Stimulated activated CD4-positive, alpha-beta T cell treated with anti-CD3 and anti-CD28 coated beads, Interleukin-4, amount 100 ng/mL, for 4 hours (primary cell): ENCODE measurements at places on chromosomes 13 and 19.

- DNase-seq, result no peak
Observed at GRCh38 chr13:37342205-37342604, 236.7 kb upstream of the CSNK1A1L start.

DNA sequence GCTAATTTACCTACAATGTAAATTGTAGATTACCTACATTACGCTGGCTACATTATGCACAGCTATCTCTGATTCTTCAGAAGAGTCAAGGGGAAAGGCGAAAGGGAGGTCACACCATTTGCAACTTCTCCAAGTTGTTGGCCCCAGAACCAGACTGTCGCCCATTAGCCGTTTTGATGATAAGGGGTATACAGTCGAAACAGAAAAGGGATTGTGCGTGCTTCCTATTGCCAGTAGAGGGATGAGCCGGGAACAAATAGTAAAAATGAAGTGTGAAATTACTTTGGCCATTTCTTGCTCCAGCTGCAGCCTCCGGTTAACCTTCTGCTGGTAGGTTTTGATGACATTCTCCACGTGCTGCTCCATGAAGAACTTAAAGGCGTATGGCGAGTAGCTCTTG lies 73.8 kb downstream of the LATS2 start:
- no peak for DNase-seq

DNA sequence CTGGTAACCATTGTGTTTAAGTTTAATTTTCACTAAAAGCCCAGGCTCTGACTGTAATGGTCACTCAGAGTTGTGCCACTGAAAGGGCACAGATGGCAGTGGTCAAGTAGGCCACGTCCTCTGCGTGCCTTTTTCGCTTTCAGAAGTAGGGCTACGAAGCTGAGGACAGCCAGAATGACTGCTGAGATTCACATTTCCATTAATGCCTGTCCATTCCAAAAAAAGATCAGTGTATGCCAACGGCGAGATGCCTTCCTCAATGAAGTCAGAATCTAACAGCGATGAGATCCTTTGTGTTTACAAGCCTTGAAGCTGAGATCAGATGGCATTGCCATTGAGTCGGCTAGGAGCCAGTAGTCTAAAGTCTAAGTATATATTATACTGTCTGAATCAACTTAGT lies 311.3 kb downstream of the FGF14 start:
- no peak for DNase-seq

DNA sequence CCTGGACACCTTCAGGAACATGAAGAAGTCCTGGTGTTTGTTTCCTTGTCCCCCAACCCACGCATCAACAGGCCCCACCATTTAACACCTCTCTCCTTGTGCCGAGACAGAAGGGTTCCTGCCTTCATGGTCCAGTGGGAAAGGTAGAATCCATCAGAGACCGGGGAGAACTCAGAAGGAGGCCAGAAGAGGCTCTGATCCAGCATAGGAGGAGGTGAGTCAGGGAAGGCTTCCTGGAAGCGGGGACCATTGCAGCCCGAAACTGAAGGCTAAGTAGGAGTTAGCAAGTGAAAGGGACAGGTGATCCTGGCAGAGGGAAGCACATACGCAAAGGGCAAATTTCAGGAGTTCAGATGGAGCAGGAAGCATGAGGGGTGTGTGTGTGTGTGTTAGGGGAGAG lies 484 bp downstream of the ICAM3 start:
- DNase-seq, result no peak

DNA sequence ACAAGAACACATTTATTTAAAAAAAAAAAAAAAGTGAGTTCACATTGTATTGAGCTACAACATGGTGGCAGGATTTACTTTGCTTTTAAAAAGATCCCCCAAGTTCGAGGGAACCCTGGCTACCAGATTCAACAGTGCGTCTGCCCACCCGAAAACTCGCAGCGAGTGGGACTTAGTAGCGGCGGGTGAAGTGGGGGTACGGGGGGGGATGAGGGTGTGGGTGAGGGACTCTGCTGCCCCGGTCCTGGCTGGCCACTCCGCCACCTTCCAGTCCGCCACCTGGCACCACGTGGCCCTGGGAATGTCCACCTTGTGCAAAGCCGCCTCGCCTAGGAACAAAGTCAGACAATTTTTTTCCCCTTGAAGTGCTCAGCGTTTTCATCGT lies 19.3 kb upstream of the TINCR start:
- DNase-seq, result no peak

GRCh38 chr19:14328406-14328805 lies 52.8 kb upstream of the ADGRE5 start:
- no peak for DNase-seq

DNA sequence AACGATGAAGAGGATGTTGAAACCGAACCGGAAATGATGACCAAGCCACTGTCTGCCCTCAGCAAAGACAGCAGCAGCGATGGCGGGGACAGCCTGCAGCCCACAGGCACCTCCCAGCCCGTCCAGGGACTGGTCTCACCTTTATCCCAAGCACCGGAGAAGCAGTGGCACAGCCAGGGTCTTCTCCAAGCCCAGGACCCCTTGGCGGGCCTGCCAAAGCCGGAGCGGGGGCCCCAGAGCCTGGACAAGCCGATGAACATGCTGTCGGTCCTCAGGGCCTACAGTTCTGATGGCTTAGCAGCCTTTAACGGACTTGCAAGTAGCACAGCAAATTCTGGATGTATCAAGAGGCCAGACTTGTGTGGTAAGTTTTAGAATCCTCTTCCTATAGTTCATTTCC lies 177.0 kb downstream of the ZNF536 start:
- no peak for DNase-seq

- DNase-seq, result no peak
Observed at GRCh38 chr13:39451860-39452301, 151.1 kb downstream of the LHFPL6 start.

GRCh38 chr13:114097893-114098688 lies 34.3 kb downstream of the RASA3 start:
- DNase-seq, result no peak

GRCh38 chr13:66033924-66034323 lies 1196.2 kb downstream of the PCDH9 start:
- DNase-seq, result no peak

DNA sequence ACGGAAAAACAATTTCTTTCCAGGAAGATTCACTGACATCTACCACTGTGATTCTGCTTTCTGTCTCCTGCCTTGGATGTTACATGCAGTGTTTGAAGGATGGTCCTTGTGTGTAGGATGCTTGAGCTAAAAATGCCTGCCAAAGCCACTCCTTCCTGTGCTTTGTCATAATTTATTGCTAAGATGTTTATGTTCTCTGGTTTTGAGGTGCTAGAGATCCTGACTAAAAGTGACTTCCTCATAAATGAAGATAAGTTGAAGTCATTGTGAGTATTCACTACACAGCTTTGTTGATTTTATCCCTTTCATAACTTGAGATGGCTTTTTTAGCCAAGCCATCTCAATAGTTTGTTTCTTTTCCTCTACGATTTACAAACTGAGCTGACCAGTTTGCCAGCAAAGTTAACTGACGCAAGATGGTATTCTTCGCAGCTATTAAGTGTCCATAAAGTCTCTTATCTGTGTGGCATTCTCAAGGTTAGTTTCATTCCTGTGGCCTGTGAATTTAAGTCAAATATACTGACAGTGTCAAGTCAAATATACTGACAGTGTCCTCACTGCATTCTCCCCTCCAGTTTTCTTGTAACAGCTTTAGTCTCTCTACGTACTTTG lies 15.7 kb upstream of the FBXL3 start:
- no peak for DNase-seq

- DNase-seq, result peak; percentile 25
Observed at GRCh38 chr19:38869160-38869835, 8.8 kb downstream of the RINL start.

DNA sequence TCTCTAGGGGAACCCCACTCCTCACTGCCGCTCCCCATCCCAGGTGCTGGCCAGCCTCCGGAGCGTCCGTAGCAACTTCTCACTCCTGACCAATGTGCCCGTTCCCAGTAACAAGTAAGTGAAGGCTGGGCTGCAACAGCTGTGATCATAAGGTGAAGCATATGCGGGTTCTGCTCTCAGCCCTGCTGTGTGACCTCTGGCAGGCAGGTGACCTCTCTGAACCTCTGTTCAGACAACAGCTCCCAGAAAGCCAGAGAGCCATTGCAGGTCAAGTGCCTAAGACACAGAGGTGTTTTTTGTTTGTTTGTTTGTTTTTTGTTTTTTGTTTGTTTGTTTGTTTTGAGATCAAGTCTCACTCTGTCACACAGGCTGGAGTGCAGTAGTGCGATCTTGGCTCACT lies 28.7 kb downstream of the PDE4A start:
- DNase-seq, result no peak

DNA sequence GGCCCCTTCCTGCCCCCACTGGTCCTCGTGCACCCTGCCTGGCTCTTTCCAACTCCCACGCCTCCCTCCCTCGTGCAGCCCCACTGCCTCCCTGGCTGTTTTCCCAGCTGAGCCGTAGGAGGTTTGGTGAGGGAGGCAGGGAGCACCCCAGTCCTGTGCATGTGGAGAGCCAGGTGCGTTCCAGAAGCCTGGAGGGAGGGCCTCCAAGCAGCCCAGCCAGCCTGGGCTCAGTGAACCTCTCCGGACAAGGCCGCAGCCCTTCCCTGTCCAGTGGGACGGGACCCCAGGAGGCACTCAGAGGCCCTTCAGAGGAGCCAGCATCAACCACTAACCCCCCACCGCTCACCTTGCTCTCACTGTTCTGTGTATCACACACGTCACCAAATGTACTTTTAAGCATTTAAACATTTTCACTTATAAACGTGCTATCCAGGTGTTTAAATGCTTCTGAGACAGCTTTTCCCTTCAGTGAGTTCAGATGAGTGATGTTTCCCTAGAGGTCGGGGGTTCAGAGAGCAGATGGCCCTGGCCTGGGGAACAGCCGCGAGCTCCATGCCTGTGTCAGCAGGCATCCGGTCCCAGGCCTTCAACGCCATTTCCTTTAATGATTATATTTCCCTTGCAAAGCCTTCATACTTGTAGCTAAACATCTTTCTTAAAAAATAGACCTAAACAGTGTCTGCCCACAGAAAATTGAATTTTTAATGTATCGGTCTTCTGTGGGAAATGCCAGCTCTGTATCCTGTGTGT lies 122.6 kb downstream of the ATP11A start:
- DNase-seq, result no peak

DNA sequence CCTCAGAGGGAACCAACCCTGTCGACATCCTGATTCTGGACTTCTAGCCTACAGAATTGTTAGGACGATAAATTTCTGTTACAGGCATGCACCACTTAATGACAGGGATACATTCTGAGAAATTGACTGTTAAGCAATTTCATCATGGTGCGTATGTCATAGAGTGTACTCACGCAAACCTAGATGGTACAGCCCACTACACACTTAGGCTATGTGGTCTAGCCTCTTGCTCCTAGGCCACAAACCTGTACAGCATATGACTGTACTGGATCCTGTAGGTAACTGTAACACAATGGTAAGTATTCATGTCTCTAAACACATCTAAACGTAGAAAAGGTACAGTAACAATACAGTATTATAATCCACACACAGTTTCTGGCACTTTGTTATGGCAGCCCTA lies 13.3 kb downstream of the USP12 start:
- no peak for DNase-seq

GRCh38 chr13:27264181-27264580 lies 6.4 kb upstream of the RASL11A start:
- no peak for DNase-seq

GRCh38 chr13:112446867-112447266 lies 70.7 kb downstream of the SPACA7 start:
- no peak for DNase-seq

GRCh38 chr19:28521614-28522544 lies 691.1 kb downstream of the UQCRFS1 start:
- DNase-seq, result no peak

- DNase-seq, result peak; percentile 99
Observed at GRCh38 chr19:5680437-5681368, at the start of the genes HSD11B1L and MICOS13. Gene HSD11B1L (plus strand): TSS chr19:5681027. CDS start chr19:5684833, 3,806 bp downstream. Gene MICOS13 (minus strand): TSS chr19:5680516. CDS start chr19:5680486, 30 bp downstream.
